Stimulated activated CD8-positive, alpha-beta memory T cell treated with anti-CD3 and anti-CD28 coated beads, Interleukin-15, amount 100 ng/mL, for 48 hours (primary cell): ENCODE measurements at places on chromosomes 7 and 10.

DNA sequence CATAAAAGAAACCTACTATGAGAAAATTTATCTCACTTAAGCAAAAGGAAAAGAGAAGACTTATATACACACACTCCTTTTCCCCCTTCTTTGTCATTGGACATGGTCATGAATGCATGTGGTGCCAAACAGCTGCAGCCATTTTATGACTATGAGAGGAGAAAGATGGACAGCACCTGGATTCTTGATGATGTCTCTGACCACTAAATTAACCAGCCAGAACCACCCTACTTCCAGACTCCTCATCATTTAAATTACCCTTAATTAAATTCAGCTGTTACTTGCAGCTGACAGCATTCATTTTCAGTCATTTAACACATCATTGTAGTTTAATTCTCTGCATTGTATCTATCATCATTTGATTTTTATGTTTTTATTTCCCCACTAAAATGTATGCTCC lies 379.0 kb upstream of the HPS1 start:
- DNase-seq, result no peak

- DNase-seq, result no peak
Measured at GRCh38 chr10:99743841-99744240, 11.8 kb downstream of the CUTC start.

- no peak for DNase-seq
Measured at GRCh38 chr10:125000366-125001312, 58.7 kb downstream of the ZRANB1 start.

DNA sequence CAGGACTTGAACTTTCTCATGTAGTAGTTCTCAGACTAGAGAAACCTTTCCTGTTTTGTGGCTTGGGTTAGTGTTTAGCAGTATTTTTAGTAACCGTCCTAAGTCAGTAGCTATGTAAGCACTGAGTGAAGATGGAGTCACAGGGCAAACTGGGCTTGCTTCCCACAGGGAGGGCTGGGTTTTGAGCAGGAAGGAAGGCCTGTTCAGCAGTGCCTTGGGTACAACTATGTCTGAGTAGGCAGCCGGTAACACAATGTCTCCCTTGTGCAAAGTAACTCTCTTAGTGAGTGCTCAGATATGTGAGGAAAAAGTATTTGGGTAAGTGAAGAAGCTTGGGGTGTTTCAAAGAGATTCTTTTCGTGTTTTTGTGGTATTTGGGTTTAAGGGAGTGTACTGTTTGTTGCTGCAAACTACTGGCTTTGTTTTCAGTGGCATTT lies 96.4 kb downstream of the CCSER2 start:
- no peak for DNase-seq

DNA sequence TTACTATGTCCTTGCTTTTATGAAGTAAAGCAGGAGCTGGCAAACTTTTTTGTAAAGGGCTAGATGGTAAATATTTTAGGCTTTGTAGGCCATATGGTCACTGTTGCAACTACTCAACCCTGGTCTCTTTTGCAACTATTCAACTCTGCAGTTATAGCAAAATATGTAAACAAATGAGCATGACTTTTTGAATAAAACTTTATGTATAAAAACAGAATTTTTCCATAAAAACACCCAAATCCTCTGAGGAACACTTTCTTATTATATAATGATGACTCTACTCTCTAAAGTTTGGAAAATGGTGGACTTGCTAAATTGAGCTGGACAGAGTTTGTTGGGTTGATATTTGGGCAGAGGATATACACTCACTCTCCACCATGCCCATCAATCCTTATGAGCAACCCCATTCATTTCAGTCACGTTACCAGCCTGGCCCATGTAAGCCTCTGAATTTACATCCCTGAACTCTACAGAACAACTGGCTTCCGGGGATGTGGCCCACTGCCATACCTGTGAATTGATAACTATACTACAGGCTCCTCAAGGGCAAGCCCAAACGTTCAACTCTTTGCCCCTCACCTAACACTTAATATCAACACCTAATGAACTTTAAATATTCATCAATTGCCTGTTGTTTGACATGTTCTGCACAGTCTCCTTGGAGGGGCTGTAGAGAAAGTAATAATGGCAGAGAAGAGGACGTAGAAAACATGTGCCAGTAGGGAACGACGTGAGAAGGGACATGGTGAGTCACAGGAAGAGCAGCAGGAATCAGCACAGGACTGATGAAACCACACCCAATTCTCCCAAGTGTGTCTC lies 37.6 kb downstream of the SGMS1 start:
- no peak for DNase-seq

DNA sequence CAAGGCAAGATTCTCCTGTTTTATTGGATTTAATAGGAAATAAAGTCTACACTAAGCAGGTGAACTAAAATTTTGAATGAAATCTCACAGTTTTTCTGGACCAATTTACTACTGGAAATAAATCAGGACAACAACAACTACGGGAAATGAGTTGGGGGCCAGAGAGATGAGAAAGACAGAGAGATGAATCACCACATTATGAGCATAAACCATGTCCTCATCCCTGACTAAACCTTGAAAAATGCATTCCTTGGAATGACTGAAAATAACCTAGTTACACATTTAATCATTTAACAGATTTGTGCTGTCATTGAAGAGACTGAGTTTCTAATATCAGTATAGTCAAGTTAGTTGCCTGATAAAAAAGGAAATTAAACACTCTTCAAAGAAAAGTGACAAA lies 608.4 kb upstream of the KCND2 start:
- DNase-seq, result no peak

- no peak for DNase-seq
Measured at GRCh38 chr7:157944734-157945291, 608.0 kb downstream of the DNAJB6 start.

- no peak for DNase-seq
Measured at GRCh38 chr10:125827133-125827532, 3.8 kb downstream of the BCCIP start.

- no peak for DNase-seq
Measured at GRCh38 chr7:16046041-16046440, 359.6 kb upstream of the MEOX2 start.

DNA sequence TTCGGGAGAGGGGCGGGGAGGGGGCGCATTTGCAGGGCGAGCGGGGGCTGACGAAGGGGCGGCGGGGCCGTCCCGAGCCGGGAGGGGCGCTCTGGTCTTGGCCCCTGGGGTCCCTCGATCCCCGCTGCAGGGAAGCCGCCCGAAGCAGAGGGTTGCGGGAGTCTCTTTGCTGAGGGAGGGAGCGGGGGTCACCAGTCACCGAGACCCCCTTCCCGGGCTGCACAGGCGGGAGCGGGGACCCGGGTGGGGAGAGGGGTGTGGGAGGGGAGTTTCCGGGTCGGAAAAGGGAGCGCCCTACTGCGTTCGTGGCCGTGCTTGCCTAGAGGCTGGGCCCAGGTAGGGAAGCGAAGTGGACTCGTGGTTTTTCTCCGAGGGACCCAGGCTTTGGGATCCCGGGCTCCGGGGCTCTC lies 422 bp downstream of the AP1S1 start:
- no peak for DNase-seq
